ENCODE measurements at places on chromosomes 6 and 20.

GRCh38 chr6:98841621-98842341 lies 7.4 kb downstream of the POU3F2 start:
- DNase-seq: no peak

DNA sequence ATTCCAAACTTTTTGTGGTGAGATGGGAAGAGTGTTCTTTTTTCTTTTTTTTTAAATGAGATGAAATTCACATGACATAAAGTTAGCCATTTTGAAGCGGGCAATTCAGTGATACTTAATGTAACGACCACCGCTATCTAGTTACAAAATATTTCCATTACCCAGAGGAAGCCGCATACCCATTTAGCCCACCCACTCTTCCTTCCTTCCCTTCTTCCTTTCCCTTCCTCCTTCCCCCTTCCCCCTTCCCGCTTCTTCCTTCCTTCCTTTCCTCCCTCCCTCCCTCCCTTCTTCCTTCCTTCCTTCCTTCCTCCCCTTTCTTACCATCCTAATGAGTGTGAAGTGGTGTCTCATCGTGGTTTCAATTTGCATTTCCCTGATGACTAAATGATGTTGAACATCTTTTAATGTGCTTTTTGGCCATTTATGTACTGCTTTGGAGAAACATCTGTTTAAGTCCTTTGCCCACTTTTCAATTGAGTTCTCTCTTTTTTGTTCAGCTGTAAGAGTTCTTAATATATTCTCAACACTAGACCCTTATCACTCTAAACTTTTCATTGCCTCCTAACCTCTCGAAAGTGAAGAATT lies 371.1 kb downstream of the FARS2 start:
- no peak for DNase-seq

DNA sequence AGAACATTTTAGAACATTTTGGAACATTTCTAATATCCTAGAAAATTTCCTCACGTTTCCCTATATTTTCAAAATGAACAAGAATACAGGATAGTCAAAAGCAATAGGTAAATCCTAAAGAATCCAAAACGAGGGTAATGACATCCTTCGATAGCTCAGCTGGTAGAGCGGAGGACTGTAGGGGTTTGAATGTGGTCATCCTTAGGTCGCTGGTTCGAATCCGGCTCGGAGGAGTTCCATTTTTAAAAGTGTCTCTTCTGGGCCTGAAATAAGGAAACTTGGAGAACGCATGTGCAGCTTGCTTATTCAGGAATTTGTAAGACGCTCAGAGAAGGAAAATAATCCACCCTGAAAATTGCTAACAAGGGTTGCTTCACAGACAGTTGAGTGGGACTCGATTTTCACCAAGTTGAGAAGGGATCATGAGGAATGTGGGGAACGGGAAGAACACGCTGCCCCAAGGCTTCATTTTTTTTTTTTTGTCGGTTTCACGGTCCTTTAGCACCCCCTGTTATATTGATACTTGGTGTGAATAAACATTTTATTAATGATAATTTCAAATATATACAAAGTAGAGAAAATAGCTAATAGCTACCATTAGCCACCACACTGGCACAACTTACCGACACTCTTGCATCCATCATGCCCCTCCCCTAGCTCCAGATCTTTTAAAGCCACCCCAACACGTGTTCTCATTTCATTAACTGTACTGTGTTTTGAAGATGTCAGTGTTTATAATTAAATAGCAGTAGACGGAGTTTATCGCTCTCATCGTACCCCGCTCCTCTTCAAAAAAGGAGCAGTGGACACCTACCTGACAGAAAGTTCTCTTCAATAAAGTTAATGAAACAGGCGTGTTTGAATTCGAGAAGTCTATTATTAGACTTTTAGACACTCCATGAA lies 1.8 kb upstream of the ABT1 start:
- no peak for DNase-seq

GRCh38 chr6:38067263-38067980 lies 247.9 kb downstream of the ZFAND3 start:
- no peak for DNase-seq

DNA sequence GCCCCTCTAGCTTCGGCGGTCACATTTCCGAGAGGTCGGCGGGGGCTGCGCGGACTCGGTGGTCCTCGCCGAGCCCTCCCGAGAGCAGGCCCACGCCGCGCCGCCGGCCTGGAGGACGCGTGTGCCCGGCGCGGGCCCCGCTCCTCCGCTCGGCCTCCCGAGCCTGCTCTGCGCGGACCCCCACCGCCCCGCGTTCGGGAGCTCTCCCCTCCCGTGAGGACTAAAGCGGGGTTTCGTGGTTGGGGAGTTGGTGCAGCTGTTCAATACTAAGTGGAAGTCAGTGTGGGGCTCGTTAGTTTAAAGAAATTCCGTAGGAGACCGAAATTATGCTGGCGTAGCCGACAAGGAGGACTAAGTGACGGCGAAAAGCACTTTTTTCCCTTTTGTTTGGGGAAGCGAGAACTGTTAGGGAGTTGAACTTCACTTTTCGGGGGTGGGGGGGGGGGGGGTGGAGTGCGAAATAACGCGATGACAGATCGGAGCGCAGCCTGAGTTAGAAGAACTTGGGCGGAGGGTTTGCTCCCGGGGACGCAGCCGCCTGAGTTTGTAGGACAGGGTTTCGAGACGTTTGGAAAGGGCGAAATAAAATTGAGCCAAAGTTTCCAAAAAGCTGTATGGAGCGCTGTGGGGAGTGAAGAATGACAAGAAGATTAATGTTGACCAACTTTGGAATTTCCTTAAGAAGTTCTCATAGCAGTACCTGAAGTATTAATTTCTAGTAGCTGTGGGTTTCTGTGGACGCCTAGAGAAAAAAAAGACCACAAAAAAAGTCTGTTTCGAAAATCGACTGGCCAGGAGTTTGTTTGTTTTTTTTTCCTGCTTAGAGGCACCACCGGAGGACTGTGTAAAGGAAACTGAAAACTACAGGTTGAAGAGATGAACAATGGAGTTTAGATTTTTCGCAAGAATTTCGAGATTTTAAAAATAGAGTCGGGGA lies 1.4 kb downstream of the QKI start:
- DNase-seq: no peak

GRCh38 chr20:44495257-44495656 lies 19.6 kb downstream of the TTPAL start:
- DNase-seq: no peak

DNA sequence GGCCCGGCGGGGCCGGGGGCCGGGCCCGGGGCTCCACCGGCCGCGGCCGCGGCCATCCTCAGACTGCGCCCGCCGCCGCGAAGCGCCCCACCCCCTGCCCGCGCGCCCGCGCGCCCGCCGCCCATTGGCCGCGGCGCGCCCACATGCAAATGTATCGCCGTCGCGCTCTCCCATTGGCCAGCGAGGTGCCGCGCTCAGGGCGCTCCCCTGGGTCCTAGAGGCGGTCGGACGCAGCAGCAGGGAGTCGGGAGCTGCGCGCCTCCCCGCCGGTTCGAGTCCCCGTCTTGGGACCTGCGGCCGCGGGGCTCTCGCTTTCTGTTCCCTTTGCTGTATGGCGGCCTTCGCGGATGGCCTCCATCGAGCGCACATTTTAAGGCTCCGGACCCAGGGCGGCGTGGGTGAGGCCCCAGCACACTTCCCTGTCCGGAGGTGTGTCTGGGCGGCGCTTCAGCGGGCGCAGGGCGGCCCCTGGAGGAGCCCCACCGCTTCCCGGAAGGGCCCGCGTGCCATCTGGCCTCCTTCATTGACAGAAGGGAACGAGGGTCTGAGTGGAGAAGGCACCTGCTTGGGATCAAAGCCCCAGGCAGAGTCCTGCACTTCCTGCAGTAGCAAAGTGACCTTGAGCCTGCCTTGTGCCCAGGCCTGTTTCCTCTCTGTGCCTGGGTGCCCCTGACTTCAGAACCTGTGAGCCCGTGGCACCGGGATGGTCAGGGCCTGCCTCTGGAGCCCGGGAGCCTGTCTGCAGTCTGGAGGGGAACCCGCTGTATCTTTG lies at the start of gene CABLES2:
Gene CABLES2, minus strand, starts transcription at position 65 of the 772 bp plus-strand sequence. Its CDS starts 9 bp downstream, at position 56.
- DNase-seq: peak; percentile 87

- no peak for DNase-seq
Observed at GRCh38 chr20:833121-833449, 430 bp upstream of the FAM110A start.

- peak; percentile 23 for DNase-seq
Observed at GRCh38 chr20:62710886-62711702, 2.5 kb downstream of the NTSR1 start.

DNA sequence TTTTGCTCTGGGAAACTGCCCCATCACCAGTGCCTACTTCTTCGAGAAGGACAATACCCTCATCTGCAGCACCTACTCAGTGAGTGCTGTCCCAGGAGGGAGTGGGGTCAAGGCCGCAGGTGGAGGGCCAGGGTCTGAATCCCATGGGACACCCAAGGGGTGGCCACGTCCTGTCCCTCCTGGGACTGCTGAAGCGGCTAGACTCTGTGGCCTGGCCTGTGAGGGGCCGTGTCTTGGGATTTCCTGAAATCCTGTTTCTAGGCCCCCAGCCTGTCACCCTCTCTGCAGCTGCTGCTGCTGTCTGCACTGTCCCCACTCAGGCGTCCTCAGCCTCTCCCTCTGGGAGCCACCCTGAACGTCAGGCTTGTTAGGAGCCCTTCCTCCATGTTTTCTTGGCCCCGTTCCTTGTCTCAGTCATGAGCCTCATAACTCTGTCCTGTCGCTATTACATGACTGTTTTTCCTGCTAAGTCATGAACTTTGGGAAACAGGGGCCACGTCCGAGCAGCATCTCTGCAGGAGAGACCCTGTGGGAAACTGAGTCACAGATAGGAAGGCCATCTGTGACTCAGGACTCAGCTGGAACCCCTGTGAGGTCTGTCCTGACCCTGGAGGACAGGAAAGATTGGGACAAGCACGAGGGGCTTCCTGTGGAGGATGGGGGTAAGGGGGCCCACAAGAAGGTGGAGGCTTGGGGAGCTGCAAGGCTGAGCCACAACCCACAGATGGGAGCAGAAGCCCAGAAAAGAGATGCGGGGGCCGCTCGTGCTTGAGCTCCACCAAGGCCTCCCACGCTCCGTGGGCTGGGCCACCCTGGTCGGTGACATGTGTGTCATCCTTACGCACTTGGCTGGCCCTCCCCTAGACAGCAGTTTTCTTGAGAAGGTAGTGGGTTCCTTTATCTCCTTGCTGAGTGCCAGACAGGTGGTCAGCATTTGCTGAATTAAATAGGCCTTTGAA lies 49.9 kb downstream of the EFCAB8 start:
- DNase-seq: peak; percentile 40

- DNase-seq: no peak
Observed at GRCh38 chr20:51363378-51363777, 179.1 kb downstream of the NFATC2 start.

DNA sequence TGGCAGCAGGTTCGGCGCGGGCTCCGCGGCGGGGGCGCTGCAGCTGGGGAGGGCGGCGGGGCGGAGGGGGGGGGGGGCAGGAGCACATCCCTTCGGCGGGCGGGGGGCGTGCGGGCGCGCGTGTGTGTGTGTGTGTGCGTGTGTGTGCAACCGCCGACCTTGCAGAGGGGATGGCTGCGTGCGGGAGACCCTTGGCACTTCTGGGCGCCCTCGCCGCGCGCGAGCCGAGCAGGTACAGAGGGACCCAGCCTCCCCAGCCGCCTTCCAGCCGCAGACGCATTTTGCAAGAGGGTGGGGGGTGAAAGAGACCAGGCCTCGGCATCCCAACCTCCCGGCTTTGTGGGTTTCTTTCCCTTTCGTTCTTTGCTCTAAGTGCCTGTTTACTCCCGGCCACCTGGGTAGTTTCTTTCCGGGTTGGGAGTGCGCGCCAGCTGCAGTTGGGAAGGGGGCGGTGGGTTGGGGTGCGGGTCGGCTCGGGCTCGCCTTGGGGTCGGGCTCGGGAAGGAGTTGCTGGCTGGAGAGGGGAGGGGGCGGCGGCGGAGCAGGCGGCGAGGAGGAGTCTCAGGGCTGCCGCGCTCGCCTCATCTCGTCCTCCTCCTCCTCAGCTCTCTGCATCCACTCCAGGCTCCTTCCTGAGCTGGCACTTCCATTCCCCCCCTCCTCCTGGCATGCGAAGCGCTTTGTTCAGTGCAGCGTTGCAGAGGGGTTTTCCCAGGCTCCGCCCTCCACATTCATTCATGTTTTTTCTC lies 620 bp downstream of the HIVEP1 start:
- DNase-seq: peak; percentile 66

- DNase-seq: no peak
Observed at GRCh38 chr6:11085758-11086435, 7.7 kb upstream of the SMIM13 start.

- DNase-seq: no peak
Observed at GRCh38 chr6:8780653-8781052, 345.3 kb upstream of the SLC35B3 start.

- no peak for DNase-seq
Observed at GRCh38 chr20:43985608-43986316, 71.1 kb downstream of the TOX2 start.

DNA sequence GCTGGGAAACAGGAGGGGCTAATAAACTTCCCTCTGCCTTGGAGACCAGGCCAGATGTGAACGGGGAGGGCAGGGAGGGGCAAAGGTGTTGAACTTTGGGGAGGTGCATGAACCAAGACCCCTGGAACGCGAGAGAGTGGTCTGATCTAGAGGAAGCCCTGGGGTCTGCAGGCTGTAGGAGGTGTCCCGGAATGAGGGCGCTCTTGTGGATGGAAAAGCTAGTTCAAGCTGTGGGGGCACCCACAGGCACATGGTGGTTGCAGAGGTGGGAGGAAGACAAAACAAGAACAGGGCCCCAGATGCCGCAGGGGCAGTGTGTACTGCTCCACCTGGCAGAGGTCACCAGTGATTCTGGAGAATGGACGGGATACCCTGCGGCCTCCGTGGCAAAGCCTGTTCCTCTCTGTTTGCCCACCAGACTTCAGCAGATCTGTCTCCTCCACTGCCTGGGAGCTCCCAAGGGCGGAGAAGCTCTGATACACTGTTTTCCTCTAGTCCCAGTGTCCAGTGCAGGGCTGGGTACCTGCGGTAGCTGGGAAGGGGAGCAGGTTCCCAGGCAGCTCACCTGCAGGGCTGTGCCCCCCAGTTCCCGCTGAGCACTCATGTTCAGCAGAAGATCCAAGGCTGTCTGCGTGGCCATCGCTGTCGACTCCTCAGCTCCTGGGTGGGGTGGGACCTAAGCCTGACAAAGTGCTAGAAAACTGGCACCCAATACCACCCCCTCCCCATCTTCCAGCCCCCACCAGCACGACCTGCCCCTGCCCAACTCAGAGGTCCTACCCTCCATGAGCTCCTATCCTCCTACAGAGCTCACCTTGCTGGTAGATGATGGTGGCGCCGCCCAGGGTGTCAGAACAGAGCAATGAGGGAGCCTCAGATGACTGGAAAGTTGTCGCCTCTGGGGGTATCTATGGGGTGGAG lies 14.7 kb downstream of the ZNF335 start:
- DNase-seq: no peak

GRCh38 chr6:88371480-88371879 lies 205.3 kb upstream of the CNR1 start:
- no peak for DNase-seq

GRCh38 chr6:168575346-168576098 lies 134.5 kb downstream of the SMOC2 start:
- no peak for DNase-seq
